NCI-H1105 (cell line): ENCODE measurements at places on chromosomes 3 and 15.

DNA sequence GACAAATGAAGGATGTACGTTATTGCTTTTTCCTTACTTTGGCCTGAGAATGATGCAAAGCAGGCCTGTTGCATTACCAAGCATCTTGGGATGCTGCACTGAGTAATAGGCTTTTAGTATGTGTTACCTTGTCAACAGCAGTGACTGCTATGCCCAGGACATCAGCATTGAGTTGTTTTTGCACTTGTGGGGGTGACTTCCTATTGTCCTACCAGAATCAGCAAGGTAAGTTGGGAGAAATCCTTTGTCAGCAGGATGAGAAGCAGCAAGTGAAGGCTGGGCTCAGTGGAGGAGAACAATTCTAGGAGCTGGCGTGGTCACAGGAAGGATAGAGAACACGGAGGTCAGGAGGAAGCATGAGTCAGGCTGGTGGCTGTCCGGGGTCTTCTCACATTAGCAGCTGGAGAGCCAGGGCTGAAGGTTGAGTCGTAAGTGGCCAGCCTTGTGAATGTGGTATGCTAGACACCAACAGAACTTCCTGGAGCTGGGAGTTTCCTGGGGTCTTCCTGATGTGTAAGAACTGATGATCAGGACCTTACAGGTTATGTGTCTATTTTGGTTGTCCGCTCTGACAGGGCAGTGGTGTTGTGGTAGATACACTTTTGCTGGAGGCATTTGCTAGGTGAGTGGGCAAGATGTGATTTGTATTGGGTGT is 142.7 kb downstream of the FNDC3B start:
- DNase-seq, result no peak

DNA sequence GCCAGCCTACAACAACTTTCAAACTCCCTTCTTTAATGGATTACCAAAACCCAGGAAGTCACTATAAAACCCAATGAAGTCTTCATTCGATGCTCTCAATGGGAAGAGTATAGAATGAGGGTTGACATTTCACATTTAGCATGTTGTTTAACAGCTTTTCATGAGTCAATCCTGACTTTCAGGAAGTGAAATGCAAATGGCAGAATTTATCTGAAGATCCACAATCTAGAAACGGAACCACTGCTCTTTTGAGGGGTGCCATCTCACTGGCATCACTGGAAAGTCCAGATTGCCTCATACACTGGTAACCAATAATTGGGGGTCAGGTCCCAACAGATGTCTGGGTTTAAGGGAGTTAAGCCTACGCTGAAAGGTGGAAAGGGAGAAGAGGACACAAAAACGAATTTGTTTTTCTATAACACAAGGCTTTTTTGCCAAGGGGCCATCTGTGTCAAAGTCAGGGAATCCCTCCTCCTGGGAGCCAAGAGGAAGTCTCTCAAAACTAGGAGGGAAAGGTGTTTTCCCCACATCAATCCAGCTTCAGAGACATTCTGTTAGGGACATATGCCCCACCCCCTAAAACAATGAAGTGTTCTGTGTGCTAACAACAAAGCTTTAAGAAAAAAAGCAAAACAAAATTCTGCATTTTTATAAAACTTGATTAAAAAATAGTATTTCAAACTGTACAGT is 12.0 kb upstream of the ATP1B3 start:
- DNase-seq, result no peak

- no peak for DNase-seq
Observed at GRCh38 chr3:35800960-35801459, 161.7 kb downstream of the ARPP21 start.

DNA sequence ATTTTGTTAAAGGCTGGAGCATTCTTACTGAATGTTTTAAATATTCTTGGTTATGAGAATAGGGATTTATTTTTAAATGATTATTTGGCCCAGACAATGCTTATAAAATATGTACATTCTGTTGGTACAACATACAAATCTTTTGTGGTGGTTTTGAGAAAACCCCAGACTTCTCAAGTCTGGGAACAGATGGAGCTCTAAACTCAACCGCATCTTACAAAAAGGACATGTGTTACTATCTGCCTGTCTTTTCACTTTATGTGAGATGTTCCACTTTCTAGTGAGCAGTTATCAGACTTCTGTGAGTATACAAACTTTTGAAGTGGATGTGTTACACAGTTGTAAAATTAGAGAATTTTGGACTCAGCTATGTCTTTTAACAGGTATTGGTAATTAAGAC is 135.5 kb upstream of the RBMS3 start:
- no peak for DNase-seq

DNA sequence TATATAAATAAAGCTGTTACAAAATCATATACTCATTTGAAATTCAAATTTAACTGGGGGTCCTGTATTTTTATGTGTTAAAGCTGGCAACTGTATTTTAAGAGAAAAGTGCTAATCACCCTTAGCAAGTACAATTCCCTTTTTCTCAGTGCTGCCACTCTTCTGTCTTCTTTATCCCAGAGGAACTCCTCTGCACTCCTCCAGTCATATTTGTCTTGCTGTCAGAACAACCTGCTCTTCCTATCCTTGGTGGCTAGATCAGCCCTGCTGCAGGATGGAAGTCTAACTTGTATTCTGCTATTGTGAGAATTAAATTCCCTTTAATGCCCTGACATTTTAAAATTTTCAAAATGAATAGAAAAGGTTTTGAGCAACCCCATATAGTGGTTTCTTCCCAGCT is 123.9 kb upstream of the TNIK start:
- no peak for DNase-seq

GRCh38 chr3:129021140-129021551 is 20.0 kb downstream of the EFCC1 start:
- DNase-seq, result no peak

DNA sequence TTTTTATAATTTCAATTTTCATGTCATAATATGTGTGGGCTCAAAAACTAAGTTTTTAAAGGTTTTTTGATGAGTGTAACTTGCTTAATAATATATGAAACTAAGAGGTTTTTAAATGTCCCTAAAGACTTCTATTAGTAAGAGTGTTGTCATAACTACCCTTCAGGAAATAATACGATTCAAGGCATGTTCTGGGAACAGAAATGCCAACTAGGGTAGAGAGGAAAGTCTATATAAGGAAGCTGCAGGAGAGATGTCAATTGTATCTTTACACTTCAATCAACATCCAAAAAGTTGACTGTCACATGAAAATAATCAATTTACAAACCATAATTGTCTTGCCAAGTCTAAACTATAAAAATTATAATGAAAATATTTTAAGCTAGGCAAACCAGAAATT is 76.3 kb downstream of the SMARCC1 start:
- DNase-seq, result no peak

DNA sequence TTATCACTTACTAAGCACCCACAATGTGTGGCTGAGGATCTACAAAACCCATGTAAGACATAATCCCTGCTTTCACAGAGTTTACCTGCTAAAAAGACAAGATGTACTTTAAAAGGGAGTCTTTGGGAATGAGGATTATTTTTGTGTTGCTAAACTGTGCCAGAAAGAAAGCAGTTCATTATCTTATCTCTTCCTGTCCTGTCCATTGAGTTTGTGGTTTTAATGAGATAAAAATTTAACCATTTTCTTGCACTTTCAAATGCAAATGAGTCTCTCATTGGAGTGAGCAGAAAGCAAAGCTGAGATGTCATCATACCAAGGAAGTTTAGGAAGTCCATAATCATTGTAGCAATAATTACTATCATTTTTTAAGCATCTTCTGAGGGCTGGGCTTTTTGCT is 231.2 kb upstream of the ADAMTS9 start:
- no peak for DNase-seq

DNA sequence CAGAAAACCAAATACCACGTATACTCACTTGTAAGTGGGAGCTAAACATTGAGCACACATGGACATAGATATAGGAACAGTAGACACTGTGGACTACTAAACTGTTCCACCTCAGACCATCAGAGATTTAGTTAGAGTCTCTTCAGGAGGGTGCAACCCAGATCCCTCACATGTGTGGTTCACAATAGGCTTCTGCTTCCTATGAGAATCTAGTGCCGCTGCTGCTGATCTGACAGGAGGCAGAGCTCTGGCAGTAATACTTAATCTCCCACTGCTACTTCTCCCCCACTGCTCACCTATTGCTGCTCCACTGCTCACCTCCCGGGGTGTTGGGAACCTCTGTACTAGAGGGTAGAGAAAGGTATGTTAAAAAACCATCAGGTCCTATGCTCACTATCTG is 533.3 kb downstream of the NSUN3 start:
- no peak for DNase-seq

DNA sequence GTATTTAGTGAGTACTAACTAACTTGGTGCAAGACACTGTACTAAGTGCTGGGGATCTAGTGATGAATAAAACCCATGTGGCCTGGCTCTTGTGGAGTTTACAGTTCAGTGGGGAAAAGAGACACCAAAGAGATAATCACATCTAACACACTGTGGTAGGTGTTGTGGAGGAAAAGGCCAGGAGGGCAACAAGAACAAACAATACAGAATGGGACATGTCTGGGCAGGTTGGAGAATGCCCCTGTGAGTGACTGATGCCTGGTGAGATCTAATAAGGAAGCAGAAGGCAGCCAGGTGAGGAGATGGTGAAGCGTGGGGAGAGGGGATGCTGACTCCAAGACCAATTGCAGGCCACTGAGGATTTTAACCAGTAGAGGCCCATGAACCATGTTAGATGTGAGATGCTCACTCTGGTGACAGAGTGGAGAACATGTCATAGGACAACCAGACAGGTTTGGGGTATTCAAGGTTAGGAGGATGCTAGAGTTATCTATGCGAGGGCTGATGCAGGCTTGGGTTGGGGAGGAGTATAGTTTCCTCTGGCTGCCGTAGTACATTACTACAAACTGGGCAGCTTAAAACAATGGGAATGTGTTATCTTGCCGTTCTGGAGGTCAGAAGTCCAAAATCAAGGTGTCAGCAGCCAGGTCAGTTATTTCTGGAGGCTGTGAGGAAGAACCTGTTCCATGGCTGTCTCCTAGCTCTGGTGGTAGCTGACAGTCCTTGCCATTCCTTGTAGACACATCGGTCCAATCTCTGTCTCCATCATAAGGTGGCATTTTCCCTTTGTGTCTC is 81.4 kb downstream of the ARNT2 start:
- no peak for DNase-seq

DNA sequence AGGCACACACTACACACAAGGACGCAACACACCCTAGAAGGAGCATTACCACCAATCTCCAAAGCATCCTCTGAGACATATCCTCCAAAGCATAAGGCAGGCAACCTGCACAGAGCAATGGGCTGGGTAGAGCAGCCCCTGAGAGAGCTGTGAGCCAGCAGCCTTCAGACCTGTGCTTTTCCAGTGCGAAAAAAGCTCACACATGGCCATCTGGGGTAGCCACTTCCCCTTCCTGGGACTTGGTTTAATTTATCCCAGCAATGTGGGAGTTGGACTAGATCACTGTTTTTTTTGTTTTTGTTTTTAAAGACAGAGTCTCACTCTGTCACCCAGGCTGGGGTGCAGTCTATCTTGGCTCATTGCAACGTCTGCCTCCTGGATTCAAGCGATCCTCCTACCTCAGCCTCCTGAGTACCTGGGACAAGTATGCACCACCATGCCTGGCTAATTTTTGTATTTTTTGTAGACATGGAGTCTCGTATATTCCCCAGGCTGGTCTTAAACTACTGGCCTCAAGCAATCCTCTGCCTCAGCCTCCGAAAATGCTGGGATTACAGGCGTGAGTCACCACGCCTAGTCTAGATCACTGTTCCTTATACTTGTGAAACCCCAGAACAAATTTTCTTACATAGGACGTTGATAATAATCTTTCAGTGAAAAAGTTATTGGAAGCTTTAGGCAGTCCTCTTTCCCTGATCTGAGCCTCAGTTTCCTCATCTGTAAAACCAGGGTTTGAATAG is 18.9 kb downstream of the PTPN23 start:
- no peak for DNase-seq

GRCh38 chr15:25181293-25182097 is 226.7 kb downstream of the SNRPN start:
- no peak for DNase-seq

- no peak for DNase-seq
Observed at GRCh38 chr3:50602595-50603191, 8.9 kb downstream of the CISH start.

DNA sequence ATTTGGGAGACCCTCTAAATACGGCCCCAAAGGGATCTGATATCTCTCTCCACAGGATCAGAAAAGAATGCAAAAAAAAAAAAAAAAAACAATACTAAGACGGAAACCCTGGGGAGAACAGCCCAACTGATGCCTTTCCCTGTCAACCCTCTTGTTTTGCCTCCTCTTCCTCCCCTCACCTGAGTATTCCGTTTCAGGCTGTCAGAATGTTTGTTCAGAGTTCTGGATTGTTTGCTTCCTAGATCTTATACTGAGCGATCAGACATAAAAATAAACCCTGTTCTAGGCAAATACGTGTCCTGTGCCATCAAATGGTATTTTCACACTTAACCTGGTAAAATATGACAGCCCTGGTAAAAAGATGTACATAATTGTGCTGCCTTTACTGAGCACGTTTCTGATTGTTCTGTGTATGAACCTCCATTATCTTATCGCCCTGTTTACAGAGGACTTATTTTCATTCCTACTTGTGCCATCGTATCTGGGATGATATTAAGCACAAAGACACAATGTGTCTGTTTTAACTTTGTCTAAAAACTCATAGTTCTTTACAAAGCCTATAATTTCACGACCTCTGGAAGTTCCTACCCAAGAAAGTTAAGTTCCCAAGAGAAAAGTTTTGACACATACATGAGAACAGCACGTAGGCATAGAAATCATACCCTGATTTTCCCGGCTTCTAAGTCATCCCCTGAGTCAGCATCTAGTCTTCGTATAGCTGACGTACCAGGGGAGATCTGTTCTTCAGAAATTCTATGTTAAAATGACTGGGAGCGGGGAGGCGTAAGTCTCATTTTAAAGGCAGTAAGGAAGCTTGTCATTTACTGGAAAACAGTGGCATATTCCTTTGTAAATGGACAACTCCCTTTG is 856 bp downstream of the ZBTB38 start:
- DNase-seq, result no peak

- DNase-seq, result no peak
Observed at GRCh38 chr15:99932676-99933402, 199.6 kb upstream of the LYSMD4 start.

DNA sequence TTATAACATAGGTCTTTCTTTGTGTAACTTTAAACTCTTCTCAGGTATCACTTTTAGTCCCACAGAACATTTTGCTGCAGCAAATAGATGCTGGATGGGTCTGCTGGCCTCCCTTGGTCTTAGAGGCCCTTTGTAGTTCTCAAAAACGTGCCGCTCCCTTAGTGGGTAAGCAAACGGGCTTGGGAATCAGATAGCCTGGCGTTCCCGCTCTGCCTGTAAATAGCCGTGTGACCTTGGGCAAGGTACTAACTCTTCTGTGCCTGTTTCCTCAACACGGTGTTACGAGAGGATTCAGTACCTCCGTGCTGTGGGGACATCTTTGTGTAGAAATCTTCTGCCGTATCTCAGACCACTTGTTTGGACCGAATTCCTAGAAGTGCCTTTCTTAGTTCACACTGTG is 64.4 kb downstream of the DNAJB8 start:
- DNase-seq, result no peak

- no peak for DNase-seq
Observed at GRCh38 chr3:71168880-71169411, 414.6 kb downstream of the FOXP1 start.
